ENCODE measurements at places on chromosomes 3 and 15. TPM values are rescaled to one million over a fixed set of nuclear protein-coding genes. Genes with fewer than 3 reads are reported as not detected.

The ZBED2 gene
- 4.5 TPM for total RNA-seq

The TJP1 gene
- 91.0 TPM for total RNA-seq

The COL6A5 gene
- 0.15 TPM for total RNA-seq

GRCh38 chr3:172257648-172258400 lies 190.4 kb downstream of the GHSR start:
- peak overlapping the region; percentile 20 for H3K27ac ChIP-seq
- H3K4me3 ChIP-seq = no peak overlapping the region
- H3K36me3 ChIP-seq = no peaks in the 10 kb centered on the region
- peaks cover 46% of the 10 kb centered on the region for H3K4me1 ChIP-seq

- H3K27me3 ChIP-seq = no peaks in the 10 kb centered on the region
- no peaks in the 10 kb centered on the region for H3K36me3 ChIP-seq
- DNase-seq = no peak
Observed at GRCh38 chr3:133329626-133330025, 70.2 kb upstream of the BFSP2 start.

DNA sequence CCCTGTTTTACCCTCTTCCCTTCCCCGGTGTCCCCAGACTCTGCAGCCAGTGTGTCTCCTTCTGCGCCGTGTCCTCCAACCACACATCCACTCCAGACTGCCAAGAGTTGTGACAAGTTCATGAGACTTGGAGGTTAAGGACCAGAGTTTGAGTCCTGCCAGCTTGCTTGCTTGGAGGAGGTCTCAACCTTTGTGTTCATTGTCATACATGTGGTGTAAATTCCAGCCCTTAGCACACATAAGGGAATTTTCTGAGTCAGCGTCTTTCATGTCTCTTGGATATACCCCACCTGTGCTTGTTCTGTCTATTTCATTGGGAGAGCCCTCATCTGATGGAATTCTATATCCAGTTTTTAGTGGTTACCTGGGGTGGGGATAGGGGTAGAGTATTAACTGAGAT lies 13.3 kb downstream of the CORO2B start:
- H3K36me3 ChIP-seq = no peaks in the 10 kb centered on the region
- no peak for DNase-seq
- H3K4me1 ChIP-seq = peaks cover 7% of the 10 kb centered on the region
- no peak overlapping the region for H3K27ac ChIP-seq

DNA sequence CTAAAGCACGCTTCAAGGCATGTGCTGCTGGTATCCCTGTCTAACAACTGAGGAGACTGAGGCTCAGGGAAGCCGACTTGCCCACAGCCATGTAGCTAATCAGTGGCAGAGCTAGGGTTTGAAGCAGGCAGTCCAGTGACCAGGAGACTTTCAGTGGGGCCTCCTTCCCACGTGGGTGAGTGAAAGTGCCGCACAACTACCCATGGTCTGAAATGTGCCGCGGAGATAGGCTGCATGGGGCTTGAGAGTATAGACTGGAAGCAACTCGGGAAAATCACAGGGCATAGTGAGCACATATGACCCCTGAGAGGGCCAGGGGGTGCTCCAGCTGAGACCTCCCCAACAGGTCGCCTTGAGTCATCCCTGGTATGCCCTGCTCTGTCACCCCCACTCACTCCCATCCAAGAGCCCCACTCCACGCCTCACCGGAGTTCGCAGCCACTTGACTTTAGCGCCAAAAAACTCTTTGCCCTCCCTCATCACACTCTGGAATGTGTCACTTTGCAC lies 19.1 kb downstream of the FAM174B start:
- H3K27me3 ChIP-seq = no peaks in the 10 kb centered on the region
- H3K4me3 ChIP-seq = no peak overlapping the region
- no peak for DNase-seq
- no peak overlapping the region for H3K27ac ChIP-seq

DNA sequence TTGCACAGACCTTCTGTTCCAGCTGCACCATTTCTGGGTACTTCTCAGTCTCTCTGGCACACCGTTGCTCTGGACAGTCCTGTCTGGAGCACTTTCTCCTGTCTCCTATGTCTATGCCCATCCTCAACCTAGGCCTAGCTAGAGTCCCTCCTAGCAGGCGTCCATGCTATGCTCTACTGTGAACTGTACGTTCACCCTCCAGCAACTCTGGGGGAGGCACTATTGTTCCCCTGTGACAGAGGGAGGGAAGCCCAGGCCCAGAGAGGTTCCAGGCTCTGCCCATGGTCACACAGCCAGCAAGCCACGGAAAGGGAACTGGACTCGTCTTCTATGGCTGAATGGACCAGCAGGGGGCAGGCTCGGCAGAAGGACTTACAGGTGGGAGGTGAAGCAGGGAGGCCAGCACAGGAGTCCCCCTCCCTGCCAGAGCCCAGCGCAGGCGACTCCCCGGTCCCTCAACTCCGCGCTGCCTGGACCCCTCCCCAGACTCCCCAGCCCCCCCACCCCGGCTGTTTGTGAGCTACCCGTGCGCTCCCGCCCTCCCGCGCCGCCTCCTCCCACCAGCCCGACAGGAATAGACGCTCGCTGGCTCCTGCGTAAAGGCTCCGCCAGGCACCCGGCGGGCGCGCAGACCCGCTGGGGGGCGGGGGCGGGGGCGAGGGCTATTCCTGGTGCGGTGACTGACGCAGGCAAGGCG lies 1.7 kb upstream of the LINGO1 start:
- no peak overlapping the region for H3K27ac ChIP-seq
- no peaks in the 10 kb centered on the region for H3K36me3 ChIP-seq
- peaks cover 24% of the 10 kb centered on the region for H3K4me1 ChIP-seq
- peaks cover 61% of the 10 kb centered on the region for H3K27me3 ChIP-seq
- DNase-seq = no peak
- H3K4me3 ChIP-seq = peak overlapping the region; percentile 11

DNA sequence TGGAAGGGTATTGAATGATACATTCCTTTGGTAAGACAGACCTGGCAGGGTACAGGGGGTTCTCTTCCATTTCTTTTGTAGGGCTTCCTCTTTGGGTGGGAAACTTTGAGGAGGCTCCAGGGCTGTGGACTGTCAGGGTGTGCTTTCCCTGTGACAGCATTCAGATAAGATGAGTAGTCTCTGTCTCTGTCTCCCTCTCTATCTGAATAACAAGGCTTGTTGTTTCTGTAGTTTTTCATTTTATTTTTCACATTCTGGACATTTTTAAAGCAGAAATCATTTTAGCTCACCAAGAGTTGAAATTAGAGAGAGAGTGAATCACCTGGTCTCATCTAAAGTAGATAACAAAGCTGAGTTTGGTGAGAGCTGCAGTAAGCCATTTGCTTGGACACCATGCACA lies 100.8 kb upstream of the TPM1 start:
- H3K4me3 ChIP-seq = no peak overlapping the region
- H3K27ac ChIP-seq = peak overlapping the region; percentile 30

- H3K4me3 ChIP-seq = no peak overlapping the region
- no peak overlapping the region for H3K27ac ChIP-seq
- no peaks in the 10 kb centered on the region for H3K36me3 ChIP-seq
- peaks cover 4% of the 10 kb centered on the region for H3K27me3 ChIP-seq
- no peaks in the 10 kb centered on the region for H3K4me1 ChIP-seq
Observed at GRCh38 chr15:33756961-33757360, 211.3 kb upstream of the CHRM5 start.

- no peak overlapping the region for H3K4me3 ChIP-seq
- no peaks in the 10 kb centered on the region for H3K27me3 ChIP-seq
- DNase-seq = no peak
- H3K36me3 ChIP-seq = no peaks in the 10 kb centered on the region
- H3K27ac ChIP-seq = no peak overlapping the region
Observed at GRCh38 chr3:165938986-165939540, 101.8 kb upstream of the BCHE start.

DNA sequence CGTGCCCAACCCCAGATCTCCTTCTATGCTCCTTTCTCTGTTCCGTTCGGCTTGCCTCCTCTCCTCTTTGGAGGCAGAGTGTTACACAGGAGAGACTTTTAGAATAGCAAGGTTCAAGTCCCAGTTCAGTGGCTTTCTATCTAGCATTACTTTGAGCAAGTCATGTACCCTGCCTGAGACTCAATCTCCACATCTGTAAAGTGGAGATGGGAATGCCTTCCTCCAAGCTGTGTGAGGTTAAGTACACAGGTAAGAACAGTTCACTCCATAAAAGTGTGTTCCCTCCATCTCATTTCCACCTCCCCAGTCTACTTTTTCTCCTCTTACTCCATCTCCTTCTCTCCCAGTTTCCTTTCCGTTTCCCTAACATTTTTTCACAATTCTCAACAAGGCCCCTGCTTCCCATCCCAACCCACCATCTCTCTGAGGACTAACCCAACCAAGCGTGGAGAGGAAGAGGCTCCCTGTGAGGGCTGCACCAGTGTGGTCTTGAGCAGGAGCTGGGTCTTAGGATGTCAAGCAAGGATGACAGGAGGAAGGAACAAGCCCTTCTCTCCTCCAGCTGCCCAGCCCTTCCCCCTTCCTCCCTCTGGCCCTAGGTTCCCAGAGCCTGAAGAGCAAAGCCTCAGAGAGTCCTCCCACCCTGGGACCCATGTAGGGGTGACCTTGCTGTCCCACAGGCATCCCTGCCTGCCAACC lies 6.4 kb downstream of the ATP8B4 start:
- no peak overlapping the region for H3K4me3 ChIP-seq
- H3K4me1 ChIP-seq = peaks cover 5% of the 10 kb centered on the region
- no peak overlapping the region for H3K27ac ChIP-seq
- DNase-seq = no peak
- H3K36me3 ChIP-seq = no peaks in the 10 kb centered on the region

GRCh38 chr3:143158014-143158988 lies 38.7 kb downstream of the CHST2 start:
- no peaks in the 10 kb centered on the region for H3K27me3 ChIP-seq
- no peaks in the 10 kb centered on the region for H3K4me1 ChIP-seq
- no peak for DNase-seq
- no peak overlapping the region for H3K4me3 ChIP-seq
- H3K27ac ChIP-seq = no peak overlapping the region

DNA sequence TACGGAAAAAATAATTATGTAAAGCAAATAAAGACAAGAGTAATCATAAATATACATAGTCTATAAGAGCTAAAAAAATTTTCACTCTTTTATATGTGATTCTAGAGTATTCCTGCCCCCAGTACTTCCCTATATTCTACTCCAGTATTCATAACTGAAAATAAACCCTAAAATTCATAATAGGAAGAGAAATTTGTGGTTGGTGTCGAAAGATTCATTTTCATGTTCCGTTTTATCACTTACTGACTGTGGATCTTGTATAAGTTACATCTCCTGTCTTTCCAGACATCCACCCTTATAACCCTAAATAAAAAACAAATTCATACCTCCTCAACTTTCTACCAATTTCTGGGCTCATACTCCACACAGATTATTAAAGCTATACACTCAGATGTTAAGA lies 16.0 kb upstream of the MBNL1 start:
- H3K4me1 ChIP-seq = peaks cover 11% of the 10 kb centered on the region
- no peak overlapping the region for H3K4me3 ChIP-seq
- no peaks in the 10 kb centered on the region for H3K27me3 ChIP-seq

GRCh38 chr3:128623762-128624176 lies 26.8 kb downstream of the RPN1 start:
- H3K4me1 ChIP-seq = peaks cover 13% of the 10 kb centered on the region
- H3K27me3 ChIP-seq = no peaks in the 10 kb centered on the region
- peak overlapping the region; percentile 27 for H3K27ac ChIP-seq
- no peak for DNase-seq
- peaks cover 87% of the 10 kb centered on the region for H3K36me3 ChIP-seq
- H3K4me3 ChIP-seq = no peak overlapping the region

GRCh38 chr3:52388348-52388821 lies 56.5 kb downstream of the SEMA3G start:
- no peaks in the 10 kb centered on the region for H3K27me3 ChIP-seq
- no peaks in the 10 kb centered on the region for H3K4me1 ChIP-seq

GRCh38 chr3:18438586-18438985 lies 13.4 kb upstream of the SATB1 start:
- no peak overlapping the region for H3K27ac ChIP-seq
- peaks cover 5% of the 10 kb centered on the region for H3K4me1 ChIP-seq
- H3K27me3 ChIP-seq = peaks cover 4% of the 10 kb centered on the region
- no peaks in the 10 kb centered on the region for H3K36me3 ChIP-seq
- no peak overlapping the region for H3K4me3 ChIP-seq
- no peak for DNase-seq

DNA sequence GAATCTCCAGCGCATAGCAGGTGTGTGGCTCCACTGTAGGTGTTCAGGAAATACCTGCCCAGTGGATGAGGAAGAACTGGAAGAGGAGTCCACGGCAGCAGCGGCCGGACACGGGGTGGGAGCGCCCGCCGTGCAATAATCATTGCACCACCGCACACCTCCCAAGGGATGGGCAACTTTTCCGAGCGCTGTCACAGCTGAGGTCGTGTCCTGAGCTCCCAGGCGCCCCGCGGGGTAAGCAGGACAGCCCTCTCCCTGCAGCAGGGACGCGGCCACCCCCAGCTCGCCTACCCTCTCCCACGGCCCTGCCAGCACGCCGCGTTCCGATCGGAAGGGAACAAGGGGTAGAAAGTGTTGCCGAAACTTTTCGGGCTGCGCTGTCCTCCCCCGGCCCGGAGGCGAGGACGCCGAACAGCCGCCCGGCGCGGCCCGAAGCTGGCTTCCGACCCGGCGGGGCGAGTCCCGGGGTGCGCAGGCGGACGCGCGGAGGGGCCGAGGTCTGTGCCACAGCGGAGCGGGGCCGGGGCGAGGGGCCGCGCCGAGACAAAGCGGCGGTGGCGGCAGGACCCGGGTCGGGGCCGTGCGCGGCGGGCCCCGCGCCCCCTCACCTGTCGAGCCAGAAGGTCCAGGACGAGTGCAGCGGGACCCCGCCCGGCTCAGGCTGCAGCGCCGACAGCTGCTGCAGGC lies 475 bp downstream of the EIF4E3 start:
- H3K36me3 ChIP-seq = no peaks in the 10 kb centered on the region
- H3K27ac ChIP-seq = peak overlapping the region; percentile 82
- H3K4me1 ChIP-seq = peaks cover 25% of the 10 kb centered on the region
- peak overlapping the region; percentile 94 for H3K4me3 ChIP-seq
- peak; percentile 73 for DNase-seq

All from suprapubic skin (tissue), 4 donors.